ENCODE measurements at places on chromosomes 16 and 17. TPM values are rescaled to one million over a fixed set of nuclear protein-coding genes. Genes with fewer than 3 reads are reported as not detected.

DNA sequence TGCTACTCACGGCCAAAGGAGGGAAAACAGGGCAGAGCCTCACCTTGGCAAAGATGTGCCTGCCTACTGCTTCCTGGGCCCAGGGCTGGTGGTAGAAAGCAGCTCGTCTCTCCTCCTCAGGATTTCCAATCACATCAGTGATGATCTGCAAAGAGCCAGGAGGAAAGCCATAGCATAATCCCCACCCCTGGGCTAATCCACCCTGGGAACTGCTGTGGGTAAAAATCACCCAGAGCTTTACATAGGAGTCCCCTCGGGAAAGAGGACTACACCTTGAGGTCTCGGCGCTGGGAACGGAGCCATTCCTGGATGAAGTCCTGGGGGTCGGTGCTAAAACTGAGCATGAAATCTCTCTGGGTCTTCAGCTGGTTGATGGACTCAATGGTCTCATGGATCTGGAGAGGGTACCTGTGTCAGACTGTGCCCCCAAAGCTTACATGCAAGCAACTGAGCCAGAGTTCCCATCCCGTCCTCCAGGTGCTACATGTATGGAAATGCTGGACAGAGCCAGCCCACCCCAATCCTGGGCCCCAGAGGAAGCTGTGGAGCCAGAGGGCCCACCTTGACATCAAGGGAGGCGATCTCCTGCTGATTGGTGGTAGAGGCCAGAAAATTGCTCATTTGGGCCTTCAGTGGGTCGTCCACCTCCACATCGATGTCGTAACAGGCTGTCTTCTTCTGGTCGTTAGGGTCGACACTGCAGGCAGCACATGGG is 5.7 kb upstream of the FTSJ3 start:
- H3K27ac ChIP-seq = no peak overlapping the region
- H3K36me3 ChIP-seq = peaks cover 84% of the 10 kb centered on the region
- H3K27me3 ChIP-seq = no peaks in the 10 kb centered on the region
- no peak overlapping the region for H3K4me3 ChIP-seq
- DNase-seq = no peak
- peaks cover 22% of the 10 kb centered on the region for H3K4me1 ChIP-seq

GRCh38 chr17:43897831-43898230 is 9.5 kb downstream of the MPP2 start:
- H3K4me3 ChIP-seq = no peak overlapping the region
- H3K4me1 ChIP-seq = peaks cover 7% of the 10 kb centered on the region
- no peak for DNase-seq
- H3K27me3 ChIP-seq = no peaks in the 10 kb centered on the region

Gene HSD11B2
- 2.4 TPM for total RNA-seq

DNA sequence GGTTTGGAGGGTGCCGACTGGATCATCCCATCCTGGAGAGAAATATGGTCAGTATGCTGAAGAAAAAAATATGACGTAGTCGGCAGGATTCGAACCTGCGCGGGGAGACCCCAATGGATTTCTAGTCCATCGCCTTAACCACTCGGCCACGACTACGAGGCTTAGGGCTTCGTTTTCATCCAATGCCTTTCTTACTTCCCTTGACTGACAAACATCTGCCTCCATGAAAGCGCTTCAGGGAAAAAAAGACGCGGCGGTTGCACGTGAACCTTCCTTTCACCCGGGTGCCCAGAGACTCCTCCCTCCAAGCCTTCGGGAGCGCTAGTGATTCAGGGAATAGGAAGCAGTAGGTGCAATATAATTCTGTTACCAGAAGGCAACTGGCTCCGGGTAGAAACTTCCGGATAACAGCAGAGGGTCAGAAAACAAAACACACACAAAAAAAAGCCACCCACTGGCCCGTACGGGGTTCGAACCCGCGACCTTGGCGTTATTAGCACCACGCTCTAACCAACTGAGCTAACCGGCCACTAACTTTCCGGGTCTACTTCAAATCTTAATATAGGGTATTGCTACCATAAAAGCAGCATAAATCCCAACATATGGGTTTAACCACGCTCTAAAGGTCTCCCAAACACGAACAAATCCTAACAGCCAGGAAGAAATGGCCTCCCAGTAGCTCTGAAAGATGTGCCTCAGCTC is 16.3 kb upstream of the AURKB start:
- DNase-seq = peak; percentile 38
- H3K27me3 ChIP-seq = no peaks in the 10 kb centered on the region
- peak overlapping the region; percentile 69 for H3K27ac ChIP-seq
- H3K36me3 ChIP-seq = peaks cover 40% of the 10 kb centered on the region
- peak overlapping the region; percentile 37 for H3K4me3 ChIP-seq
- H3K4me1 ChIP-seq = peaks cover 8% of the 10 kb centered on the region

Gene VAT1L
- 12.6 TPM for total RNA-seq

- H3K27me3 ChIP-seq = no peaks in the 10 kb centered on the region
- no peak overlapping the region for H3K4me3 ChIP-seq
- H3K36me3 ChIP-seq = peaks cover 4% of the 10 kb centered on the region
- no peak overlapping the region for H3K27ac ChIP-seq
- no peaks in the 10 kb centered on the region for H3K4me1 ChIP-seq
Observed at GRCh38 chr16:12358898-12359297, 382.4 kb downstream of the SNX29 start.

Gene VMO1
- total RNA-seq = not detected

Gene WNT9B
- total RNA-seq = 5.6 TPM

DNA sequence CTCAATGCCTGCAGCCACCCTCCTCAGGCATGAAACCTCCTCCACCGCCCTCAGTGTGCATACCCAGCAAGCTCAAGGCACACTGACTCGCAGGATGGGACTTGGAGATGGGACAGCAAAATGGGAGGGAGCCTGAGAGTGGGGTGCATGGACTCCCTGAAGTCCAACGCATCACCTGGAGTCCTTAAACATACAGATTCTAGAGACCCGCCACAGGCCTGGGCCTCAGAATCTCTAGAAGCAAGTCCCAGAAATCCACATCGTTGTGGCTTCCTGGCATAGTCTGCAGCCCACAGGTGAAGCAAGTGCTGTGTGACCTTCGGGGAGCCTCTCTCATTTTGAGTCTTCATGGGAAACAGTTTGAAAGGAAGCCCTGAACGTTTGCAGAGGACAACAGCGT is 3.6 kb upstream of the TBX21 start:
- H3K4me1 ChIP-seq = no peaks in the 10 kb centered on the region
- H3K27ac ChIP-seq = no peak overlapping the region
- DNase-seq = no peak
- no peaks in the 10 kb centered on the region for H3K36me3 ChIP-seq
- peaks cover 21% of the 10 kb centered on the region for H3K27me3 ChIP-seq

Gene DHRS7C
- total RNA-seq = not detected

GRCh38 chr16:35207059-35207999 is 1747.9 kb downstream of the TP53TG3F start:
- H3K4me3 ChIP-seq = no peak overlapping the region
- H3K27ac ChIP-seq = no peak overlapping the region
- H3K27me3 ChIP-seq = no peaks in the 10 kb centered on the region
- H3K4me1 ChIP-seq = no peaks in the 10 kb centered on the region
- DNase-seq = no peak

Data from ascending aorta (tissue), 2 donors.